Stimulated activated CD4-positive, alpha-beta T cell treated with anti-CD3 and anti-CD28 coated beads, Interleukin-4, amount 100 ng/mL, for 1 hour (primary cell): ENCODE measurements at places on chromosomes 4 and X.

- no peak for DNase-seq
Measured at GRCh38 chr4:177728361-177729152, 286.3 kb upstream of the AGA start.

GRCh38 chr4:128782076-128782715 is 27.3 kb upstream of the JADE1 start:
- DNase-seq: peak; percentile 57

GRCh38 chr4:153472122-153473037 is 6.2 kb downstream of the TMEM131L start:
- no peak for DNase-seq

GRCh38 chr4:5882947-5883346 is 9.9 kb downstream of the CRMP1 start:
- DNase-seq: no peak

DNA sequence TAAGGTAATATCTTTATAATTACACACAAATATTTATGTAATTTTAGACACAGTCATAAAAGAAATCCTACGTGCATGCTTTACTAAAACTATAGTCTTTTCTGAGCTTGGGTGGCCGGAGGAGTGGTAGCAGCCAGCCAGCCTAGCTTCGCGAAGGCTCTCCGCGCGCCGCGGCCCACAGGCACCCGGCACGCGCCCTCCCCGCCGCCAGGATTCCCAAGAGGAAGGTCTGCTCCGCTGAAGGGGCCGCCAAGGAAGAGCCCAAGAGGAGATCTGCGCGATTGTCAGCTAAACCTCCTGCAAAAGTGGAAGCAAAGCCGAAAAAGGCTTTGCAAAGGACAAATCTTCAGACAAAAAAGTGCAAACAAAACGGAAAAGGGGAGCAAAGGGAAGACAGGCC is 8.7 kb upstream of the PJA1 start:
- DNase-seq: no peak

DNA sequence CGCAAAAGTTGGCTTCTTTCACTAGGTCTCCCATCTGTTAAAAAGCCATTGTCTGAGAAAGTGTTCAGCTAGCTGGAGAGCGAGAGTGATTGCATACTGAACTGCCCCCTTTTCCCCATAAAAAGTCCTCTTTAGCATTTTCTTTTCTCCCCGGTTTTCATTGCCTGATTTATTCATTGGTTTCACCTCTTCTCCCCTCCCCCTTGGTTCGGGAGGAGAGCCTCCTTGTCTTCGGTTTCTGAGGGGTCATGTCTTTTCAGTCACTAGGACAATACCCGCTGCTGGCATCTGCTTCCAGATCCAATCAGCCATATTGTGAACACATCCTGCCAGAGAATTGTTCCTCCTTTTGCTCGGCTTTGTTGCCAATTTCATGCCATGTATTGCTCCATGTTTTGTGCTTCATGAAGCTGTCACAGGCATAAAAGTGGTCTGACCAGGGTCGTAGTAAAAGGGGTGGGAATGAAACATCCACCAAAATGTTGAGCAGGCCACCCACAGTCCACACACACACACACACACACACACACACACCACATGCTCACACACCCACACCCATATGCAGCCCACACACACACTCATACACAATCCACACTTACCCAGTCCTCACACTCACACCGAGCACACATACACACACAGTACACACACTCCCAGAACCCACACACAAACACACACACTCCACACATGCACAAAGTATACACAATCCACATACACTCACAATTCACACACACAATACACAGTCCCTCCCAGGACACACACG is 136.0 kb downstream of the NKX6-1 start:
- DNase-seq: no peak

- DNase-seq: no peak
Measured at GRCh38 chr4:87047281-87047798, 112.5 kb downstream of the AFF1 start.

DNA sequence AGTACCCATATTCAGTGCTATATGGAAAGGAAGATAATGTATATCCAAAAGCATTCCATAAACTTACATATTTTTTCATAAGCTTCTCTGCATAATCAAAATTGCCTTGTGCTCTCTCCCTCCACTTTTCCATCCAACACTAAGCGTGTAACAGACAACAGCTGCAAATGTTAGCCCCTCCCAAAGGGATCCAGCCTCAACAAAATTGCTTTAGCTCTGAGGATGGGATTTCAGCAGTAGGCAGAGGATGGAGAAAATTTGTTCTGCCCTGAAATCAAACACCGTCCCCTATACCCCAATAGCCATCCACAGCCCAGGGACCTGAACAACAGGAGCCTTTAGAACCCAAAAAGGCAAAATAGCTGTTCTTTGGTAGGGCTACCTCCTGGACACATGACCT is 28.8 kb upstream of the FGF13 start:
- DNase-seq: no peak

GRCh38 chr4:62130230-62130629 is 930.1 kb downstream of the ADGRL3 start:
- no peak for DNase-seq

DNA sequence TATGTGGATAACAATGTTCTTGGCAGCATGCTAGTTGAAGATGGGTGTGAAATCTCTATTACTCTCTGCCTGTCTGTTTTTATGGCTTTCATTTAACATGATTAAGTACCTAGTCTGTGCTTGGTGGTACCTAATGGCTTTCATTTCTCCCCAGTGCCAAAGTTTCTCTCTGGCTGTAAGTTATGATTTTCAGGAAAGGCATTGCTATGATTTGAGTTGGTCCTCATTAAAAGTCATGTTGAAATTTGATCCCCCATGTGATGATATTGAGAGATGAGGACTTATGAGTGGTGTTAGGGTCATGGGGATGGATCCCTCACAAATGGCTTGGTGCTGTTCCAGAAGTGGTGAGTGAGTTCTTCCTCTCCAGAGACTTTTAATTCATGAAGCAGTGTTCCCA is 162.4 kb upstream of the IL15 start:
- no peak for DNase-seq

DNA sequence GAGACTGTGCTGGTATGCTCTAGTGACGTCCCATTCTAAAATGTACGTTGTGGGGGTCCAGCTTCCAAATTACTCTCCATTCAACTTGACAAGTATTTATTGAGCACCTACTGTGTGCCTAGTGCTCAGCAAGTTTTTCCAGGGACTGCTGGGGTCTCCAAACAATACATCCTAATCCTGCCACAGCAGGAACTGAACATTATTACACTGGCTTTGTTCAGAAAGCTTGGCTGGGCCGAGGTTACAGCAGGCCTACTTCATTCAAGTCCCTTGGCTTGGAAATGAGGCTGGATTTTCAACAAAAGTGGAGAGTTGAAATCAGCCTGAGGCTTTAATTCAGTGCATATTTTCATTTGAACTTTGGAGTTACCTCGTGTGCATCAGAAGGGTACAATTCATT is 78.0 kb downstream of the GUCY2F start:
- DNase-seq: no peak

- DNase-seq: no peak
Measured at GRCh38 chrX:148020329-148020728, 39.2 kb downstream of the FMR1NB start.

- no peak for DNase-seq
Measured at GRCh38 chr4:93478805-93479204, 349.7 kb upstream of the ATOH1 start.

- no peak for DNase-seq
Measured at GRCh38 chrX:95055991-95056390, 1382.0 kb downstream of the FAM133A start.

GRCh38 chr4:2688697-2689096 is 67.4 kb downstream of the TNIP2 start:
- no peak for DNase-seq

DNA sequence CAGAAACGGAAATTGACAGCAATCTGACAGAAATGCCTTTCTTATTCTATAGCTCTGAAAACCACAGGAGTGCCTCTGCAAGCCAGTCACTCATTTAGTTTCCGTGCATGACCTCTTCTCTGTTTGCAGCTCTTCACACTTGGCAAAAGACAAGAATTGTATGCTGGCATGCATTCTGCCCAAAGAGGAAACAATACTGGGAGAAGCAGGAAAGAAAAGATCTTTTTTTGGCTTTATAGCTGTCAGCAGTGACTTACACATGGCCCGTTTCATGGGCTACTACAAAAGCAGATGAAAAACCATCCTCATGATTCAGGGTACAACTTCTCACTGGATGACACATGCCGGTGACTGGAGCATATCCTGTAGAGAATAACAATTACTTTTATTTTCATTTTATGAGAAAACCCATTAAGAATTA is 249.4 kb downstream of the ADAMTS3 start:
- no peak for DNase-seq

DNA sequence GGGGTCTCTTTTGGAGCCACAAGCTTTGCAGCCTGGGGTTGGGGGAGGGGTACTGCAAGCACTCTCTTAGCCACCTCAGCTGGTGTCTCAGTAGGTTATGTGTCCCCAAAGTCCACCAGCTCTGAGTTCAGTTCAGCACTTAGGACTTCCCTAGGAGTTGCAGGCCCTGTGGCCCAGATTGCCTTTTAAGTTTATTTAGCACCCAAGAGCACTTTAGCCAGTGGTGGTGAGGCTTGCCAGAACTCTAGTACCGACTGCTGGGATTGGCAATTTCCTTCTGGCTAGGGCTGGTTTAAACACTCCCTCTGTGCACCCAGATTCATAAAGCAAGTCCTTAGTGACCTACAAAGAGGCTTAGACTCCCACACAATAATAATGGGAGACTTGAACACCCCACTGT is 489.9 kb upstream of the RPS6KA3 start:
- no peak for DNase-seq

DNA sequence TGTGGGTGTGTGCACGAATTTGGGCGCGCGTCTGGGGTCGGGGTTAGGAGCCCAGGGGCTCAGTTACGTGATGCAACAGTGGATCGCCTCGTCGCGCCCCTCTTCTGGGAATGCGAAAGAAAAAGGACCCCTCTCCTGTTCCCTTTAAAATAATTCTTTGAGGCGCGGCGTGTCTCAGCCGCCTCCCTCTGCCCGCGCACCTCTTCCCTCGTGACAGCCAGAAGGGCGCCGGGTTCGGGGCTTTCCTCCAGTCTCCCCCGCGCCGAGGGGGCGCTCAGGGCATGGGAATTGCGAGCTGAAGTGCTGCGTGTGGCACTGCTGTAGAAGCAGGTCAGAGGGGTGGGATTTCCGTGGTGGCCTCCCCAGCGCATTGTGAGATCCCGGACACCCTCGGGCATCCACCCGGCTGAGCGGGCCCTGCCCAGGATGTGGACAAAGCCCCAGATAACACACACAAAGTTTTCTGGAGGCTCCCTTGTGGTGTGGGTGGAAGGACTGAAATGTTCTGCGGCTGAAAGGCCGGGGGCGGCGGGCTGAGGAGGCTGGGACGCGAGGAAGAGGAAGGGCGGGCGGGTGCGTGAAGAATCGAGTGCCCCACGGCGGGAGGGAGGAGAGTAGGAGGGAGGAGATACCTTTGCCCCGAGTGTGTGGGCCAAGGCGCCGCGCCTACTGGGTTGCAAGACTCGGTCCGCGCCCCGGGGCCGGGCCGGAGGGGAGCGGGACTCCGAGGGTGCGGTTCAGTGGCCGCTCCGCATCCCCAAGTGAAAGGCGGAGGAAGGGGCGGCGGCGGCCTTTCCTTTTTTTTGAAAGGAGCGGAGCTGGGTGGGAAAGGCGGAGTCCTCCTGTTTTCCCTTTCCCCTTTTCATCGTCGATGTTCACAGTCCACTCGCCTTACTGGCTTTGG is 752 bp downstream of the SEPTIN11 start:
- DNase-seq: peak; percentile 61

DNA sequence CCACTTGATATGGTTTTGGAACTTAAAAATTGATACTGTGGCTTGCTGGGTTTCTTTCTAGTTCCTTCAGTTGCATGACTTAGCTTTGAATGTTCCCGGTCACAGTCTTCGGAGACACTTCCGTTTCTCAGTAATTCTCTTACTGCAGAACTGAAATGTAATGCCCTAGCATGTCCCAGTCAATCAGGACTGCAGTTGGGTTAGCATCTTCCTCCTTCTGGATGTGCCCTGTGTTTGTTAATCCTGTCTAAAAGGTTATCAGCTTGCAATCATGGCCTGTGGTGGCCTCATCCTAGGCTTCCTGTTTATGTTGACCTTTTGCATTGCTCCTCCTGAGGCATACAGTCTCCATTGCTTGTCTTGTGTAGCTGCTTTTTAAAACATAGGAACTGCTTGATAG is 275.9 kb downstream of the ARHGAP10 start:
- no peak for DNase-seq

DNA sequence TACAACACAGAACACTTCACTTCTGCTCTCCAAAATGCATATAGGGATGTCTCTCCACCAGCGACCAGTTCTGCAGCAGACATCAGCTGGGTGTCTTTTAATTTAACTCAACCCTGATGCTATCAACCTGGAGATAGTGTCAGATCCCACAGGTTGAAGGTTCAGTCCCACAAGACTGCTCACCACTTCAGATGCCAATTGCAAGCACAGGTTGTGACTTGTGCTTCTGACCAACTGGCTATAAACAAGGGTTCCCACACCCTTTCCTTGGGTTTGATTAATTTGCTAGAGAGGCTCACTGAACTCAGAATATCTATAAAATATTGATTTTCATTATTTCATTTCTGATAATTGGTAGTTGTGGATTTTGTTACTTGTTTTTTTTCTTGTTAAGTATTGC is 177.4 kb upstream of the HS3ST1 start:
- DNase-seq: no peak

DNA sequence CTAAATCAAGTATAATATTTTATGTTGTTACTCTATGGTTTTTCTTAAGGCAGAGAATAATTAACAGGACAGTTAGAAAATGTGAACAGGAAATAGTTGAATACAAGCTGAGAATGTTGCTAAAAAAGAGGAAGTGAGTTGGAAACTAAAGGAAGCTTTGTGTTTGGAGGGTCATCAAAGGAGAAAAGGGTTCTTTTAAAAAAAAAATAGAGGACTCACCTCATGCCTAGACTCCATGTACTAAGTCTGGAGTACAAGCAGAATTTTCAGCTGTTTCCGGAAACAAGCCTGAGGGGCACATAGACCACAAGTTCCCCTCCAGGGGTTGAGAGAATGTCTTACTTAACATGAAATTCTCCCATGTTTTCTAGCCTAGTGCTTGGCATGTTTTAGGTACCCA is 20.1 kb upstream of the MAP7D3 start:
- no peak for DNase-seq

GRCh38 chr4:23373261-23373660 is 516.6 kb downstream of the PPARGC1A start:
- DNase-seq: no peak

- no peak for DNase-seq
Measured at GRCh38 chrX:47143894-47144625, 442 bp downstream of the NDUFB11 start.

GRCh38 chr4:149062997-149063396 is 620.8 kb upstream of the NR3C2 start:
- DNase-seq: no peak

- no peak for DNase-seq
Measured at GRCh38 chr4:106595906-106596305, 227.3 kb upstream of the GIMD1 start.

- DNase-seq: no peak
Measured at GRCh38 chrX:17692709-17693346, 44.5 kb upstream of the SCML1 start.
